ENCODE measurements at places on chromosomes 1 and 21.
A peak's percentile ranks its signal among the peaks of the same experiment; 100 is the strongest.

- no peak for DNase-seq
Observed at GRCh38 chr21:27213303-27213702, 246.4 kb upstream of the ADAMTS5 start.

- DNase-seq = no peak
Observed at GRCh38 chr21:33241846-33242245, 12.1 kb downstream of the IFNAR2 start.

DNA sequence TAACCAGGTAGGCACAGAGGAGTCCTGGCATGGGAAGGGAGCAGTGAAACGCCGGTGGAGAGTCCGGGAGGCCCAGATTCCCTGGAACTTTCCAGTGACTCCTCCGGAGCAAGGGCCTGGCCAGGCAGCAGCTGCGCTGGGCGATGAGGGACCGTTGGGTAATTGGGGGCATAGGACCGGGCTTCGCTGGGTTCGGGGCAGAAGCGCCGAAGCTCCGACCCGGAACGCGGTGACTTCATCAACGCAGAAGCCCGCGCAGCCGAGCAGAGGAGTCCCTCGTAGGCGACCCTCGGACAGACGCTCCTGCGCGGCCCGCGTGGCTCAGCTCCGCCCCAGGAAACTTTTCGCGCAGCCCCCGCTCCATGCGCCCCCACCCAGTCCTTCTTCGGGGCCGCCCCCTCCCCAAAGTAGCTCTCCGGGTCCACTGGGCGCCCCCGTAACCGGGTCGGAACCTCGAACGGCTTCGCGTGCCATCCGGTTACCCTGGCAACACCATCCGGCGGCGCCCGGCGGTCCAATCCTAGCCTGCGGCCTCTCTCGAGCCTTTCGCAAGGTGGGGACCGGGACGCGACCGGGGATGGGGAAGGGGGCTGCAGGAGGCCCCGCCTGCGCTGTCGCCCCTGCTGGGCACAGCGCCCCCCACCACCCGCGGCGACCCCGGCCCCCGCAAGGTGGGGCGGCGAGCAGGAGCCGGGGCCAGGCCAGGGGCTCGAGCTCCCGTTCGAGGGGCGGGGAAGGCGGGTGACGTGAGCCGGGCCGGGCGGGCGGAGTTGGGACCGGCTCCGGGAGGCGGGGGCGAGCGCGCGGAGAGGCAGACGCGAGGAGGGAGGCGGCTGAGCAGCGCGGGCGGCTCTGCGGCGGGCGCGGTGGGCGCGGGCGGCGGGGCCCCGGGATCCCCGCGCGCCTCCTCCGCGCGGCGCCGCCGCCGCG, at the start of gene AJAP1:
AJAP1 (plus strand) TSS at position 814 of the 930 bp plus-strand sequence. CDS start 817 bp downstream, outside the sequence.
- no peak for DNase-seq

DNA sequence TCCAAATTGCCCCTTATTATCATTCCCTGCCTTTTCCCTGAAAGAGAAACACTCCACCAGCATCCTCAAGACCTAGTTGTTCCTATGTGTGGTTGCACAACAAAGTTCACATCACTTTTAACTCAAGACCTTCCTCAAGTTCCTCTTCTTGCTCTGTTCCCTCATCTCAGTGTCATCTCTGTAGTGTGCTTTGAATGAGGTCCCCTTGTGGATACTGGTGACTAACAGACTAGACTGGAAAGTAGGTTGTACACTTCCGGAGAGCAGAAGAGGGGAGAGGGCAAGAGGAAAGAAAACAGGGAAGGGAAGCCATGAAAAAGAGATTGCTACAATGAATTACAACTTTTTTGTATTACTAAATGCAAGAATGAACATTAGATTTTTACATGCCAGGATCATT, 853.8 kb downstream of the USP25 start:
- DNase-seq = no peak

DNA sequence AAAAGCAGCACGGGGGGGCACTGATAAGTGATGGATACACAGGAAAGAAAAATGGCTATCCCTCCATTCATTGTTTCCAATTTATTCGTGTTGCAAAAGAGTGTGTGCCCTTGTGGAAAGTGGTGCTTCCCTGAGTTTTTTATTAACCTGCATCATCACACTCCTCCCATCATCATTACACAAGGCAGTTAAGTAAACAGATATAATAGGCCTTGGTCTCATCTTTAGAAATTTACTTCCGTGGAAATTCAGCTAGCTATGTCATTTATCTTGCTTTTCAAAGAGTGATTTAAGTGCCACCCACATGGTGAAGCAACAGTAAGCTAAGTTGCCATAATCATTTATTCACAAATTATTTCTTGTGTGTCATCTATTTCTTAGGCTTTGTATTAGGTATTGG, 473.3 kb downstream of the NEGR1 start:
- DNase-seq = no peak

GRCh38 chr1:36511804-36512798, 29.4 kb upstream of the CSF3R start:
- DNase-seq = no peak

DNA sequence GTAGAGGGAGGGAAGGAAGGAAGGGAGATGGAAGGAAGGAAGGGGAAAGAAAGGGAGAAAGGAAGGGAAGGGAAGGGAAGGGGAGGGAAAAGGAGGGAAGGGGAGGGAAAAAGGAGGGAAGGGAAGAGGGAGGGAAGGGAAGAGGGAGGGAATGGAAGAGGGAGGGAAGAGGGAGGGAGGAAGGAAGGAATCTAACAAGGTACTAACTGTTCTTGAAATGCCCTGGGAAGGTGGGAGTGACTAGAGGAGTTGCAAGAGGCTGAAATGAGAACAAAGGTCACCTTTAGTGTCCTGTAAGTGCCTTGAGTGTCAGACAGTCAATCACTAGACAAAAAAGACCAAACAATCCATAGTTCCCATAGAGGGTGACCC, 2.3 kb upstream of the ATP2B4 start:
- DNase-seq = no peak

- no peak for DNase-seq
Observed at GRCh38 chr1:113675302-113675701, 84.0 kb downstream of the PHTF1 start.

GRCh38 chr1:64072089-64072793, 131.2 kb upstream of the UBE2U start:
- no peak for DNase-seq

DNA sequence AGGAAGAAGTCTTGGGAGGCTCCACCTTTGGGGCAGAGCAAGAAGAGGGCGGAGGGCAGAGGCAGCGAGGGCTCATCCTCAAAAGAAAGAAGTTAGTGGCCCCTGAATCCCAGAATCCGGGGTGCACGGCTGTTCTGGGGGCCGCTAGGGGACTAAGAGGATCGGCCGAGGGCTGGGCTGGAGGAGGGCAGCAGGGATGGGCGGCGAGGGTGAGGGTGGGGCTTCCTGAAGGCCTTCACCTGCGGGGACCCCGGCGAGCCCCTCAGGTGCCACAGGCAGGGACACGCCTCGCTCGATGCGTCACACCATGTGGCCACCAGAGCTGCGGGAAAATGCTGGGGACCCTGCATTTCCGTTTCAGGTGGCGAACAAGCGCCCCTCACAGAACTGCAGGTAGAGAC, 23.9 kb downstream of the COL6A1 start:
- no peak for DNase-seq

- peak; percentile 2 for DNase-seq
Observed at GRCh38 chr1:102241431-102242338, 245.0 kb upstream of the OLFM3 start.

GRCh38 chr21:45356653-45357435, 48.1 kb upstream of the COL18A1 start:
- no peak for DNase-seq

GRCh38 chr1:172340520-172340919, 80.0 kb upstream of the C1orf105 start:
- no peak for DNase-seq

- DNase-seq = no peak
Observed at GRCh38 chr1:29835406-29835805, 599.1 kb downstream of the PTPRU start.

DNA sequence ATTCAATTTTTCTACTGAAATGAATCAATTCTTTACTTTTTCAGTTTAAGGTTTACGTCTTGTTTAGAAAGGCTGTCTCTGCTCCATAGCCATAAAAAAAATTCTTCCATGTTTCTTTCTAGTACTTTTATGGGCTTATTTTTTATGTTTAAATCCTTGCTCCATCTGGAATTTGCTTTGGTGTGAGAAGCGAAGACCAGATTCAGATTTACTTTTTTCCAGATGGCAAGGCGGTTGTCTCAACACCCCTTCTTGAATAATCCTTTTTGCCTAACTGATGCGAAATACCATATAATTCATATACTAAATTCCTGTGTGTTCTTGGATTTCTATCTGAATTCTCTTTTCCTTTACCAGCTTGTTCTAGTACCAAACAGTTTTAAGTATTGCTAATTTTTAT, 101.5 kb downstream of the C1orf94 start:
- no peak for DNase-seq

DNA sequence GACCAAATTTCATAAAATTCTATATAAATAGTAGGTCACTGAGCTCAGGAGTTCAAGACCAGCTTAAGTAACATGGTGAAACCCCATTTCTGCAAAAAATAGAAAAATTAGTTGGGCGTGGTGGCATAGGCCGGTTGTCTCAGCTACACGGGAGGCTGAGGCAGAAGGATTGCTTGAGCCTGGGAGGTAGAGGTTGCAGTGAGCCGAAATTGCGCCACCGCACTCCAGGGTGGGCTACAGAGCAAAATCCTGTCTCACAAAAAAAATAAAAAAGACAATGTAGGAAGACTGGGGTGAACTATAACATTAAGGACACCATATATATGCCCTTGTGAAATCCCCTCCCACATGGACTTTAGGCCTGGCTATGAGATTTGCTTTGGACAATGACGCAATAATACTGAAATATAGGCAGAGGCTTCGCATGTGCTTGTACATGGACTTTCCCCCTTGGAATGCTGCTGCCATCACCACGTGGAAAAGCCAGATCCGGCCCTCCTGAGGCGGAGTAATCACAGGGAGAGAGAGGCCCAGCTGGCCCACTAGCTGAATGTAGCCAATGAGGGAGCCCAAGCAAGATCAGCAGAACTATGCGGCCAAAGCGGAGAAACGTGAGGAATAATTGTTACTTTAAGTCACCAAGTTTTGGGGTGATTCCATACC, 13.1 kb upstream of the USP1 start:
- no peak for DNase-seq

- no peak for DNase-seq
Observed at GRCh38 chr1:243260221-243260880, 4.5 kb downstream of the SDCCAG8 start.

DNA sequence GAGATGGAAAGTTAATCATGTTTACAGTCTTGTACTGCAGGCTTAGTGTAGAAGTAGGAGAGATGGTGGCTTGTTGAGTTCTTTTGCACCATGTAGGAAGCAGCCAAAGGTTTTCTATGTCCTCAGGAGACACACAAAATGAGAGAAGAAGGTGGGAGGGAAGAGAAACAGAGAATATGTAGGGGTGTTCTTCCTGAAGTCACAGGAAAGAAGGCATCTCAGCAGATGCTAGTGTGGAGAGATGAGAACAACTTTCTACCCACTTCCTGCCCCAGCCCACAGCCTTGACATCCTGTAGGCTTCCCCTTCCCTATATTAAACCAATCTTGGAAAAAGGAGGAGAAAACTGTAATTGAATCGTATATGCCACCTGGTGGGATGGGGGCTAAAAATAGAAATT, 217.0 kb downstream of the S1PR1 start:
- no peak for DNase-seq

DNA sequence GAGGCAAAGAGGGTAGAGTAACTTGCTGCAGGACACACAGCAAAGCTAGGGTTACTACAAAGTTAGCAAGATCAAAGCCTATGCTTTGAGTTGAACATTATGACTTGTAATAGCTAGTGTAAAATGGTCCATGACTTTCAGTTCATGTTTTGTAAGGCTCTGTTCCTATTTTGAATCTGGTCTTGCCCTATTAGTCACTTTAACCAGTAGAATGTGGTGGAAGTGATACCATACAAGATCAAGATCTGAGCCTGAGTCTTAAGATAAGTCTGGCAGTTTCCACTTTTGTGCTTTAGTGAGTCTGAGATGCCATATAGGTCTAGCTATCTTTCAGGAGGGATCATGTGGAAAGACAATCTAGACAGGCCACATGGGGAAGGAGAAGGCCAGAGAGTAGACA, 282.1 kb upstream of the BRINP3 start:
- DNase-seq = no peak

GRCh38 chr1:88219521-88219920, 464.6 kb upstream of the PKN2 start:
- DNase-seq = no peak

- DNase-seq = no peak
Observed at GRCh38 chr1:109266965-109267364, 16.0 kb downstream of the PSRC1 start.

GRCh38 chr1:61109910-61110309, 27.5 kb downstream of the NFIA start:
- no peak for DNase-seq

GRCh38 chr1:215992620-215993019, 425.5 kb downstream of the KCTD3 start:
- no peak for DNase-seq

GRCh38 chr1:157021688-157022087, 23.9 kb downstream of the ARHGEF11 start:
- no peak for DNase-seq

- no peak for DNase-seq
Observed at GRCh38 chr21:39555911-39556590, 56.7 kb upstream of the B3GALT5 start.

- DNase-seq = no peak
Observed at GRCh38 chr1:27413004-27413403, 20.6 kb downstream of the GPR3 start.

DNA sequence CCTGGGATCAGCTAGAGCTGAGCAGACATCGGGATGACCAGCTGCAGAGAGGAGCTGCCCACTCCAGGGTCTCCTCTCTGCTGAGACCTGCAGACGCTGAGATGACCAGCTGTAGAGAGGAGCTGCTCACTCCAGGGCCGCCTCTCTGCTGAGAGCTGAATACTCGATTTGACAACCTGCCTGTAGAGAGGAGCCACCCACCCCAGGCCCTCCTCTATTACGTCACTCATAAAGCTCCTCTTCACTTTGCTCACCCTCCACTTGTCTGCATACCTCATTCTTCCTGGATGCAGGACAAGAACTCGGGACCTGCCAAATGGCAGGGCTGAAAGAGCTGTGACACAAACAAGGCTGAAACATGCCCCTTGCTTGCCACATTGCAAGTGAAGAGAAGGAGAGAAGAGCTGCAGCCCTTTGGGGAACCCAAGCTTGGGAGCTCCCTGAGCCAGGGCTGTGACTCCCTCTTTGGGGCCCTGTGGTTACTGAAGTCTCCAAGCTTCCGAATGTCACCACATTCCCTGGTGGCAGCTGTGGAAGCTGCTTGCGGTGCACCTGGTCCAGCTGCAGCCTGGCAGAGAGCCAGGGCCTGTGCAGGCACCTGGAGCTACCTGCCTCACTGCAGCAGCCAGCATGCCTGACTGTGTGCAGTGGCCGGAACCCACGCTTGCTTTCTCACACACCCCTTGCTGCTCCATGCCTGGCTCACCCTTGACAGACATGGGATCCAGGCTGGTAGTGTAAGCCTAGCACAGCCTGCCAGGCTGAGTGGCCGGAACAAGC, 59.6 kb downstream of the CC2D1B start:
- DNase-seq = no peak

DNA sequence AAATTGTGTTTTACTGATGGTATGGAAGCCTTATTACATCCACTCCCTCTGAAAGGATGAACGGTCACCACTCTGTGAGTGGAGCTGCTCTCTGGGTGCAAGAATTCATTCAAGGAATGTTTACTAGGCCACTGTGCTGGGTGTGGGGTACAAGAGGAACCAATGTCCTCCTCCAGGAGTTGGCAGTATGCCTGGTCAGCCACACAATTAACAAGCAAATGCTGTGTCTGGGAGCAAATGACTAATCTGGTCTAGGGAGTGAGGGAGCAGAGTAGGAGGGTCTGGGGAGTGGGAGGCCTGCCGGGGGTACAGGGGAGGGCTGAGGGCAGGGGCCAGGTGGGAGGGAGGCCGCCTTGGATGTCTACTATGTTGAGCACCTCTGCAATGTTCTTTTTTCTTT, 27.2 kb upstream of the TDRD10 start:
- no peak for DNase-seq

- DNase-seq = no peak
Observed at GRCh38 chr1:218634212-218634611, 289.1 kb downstream of the TGFB2 start.

All from GM18507 (cell line).